ENCODE measurements at places on chromosomes 6 and 20.

GRCh38 chr6:53725791-53726575 lies 60.4 kb upstream of the KLHL31 start:
- DNase-seq = peak; percentile 78

DNA sequence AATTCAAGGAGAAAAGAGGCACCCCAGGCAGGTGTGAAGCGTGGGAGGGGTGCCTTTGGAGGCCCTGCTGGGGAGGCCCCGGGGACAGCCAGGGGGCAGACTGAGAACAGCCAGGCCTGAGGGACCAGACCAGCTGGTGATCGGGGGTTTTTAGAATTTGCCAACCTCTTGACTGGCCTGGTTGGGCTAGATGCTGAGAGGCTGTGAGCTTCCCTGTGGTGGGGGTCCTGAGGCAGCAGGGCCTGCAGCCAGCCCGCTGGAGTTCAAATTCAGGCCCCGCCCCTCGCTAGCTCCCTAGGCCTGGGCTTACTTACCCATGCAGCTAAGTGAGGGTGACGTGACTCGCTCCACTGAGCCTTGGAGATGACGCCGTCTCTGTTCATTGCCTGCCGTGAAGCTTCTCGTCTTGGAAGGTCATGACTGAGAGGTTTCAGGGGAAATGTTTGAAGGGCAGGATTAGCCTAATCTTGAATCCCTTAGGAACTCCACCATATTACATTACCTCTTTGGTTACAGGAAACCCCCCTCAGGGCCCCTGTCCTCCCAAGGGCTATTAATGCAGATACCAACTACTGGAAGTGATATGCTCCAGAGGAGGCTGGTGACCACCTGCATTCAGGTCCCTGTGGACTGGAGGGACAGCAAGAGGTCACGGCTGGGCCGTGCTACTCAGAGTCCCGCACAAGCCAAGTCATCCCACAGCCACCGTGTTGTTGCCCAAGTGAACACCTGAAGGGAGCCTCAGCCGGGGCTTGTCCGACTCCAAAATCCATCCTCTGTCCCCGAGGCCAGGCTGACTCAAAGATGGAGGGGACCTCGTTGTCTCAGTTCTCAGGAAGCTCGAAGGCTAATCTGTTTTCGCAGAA lies 73.9 kb upstream of the DUSP22 start:
- no peak for DNase-seq

DNA sequence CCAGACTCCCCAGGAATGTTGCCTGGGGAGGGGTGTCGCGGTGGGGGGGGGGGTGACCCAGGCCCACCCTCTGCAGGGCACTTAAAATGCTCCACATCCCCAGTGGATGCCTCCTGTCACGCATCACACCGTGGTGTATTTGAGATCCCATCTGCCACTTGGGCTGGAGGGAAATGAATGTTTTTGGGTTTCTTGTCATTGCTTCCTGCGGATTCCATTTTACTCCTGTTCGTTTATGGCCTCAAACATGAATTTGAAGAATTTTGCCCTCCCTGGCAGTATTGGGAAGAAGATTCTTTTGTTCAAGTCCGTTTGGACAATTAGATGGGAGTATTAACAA lies 544 bp upstream of the KHDC1 start:
- DNase-seq = no peak

- DNase-seq = no peak
Measured at GRCh38 chr6:6645261-6645917, 56.9 kb downstream of the LY86 start.

All from NCI-H774 (cell line).